ENCODE measurements at places on chromosomes 3 and 15. TPM values are rescaled to one million over a fixed set of nuclear protein-coding genes. Genes with fewer than 3 reads are reported as not detected.

SLITRK3 gene
- not detected for total RNA-seq

- H3K4me3 ChIP-seq, result no peak overlapping the region
- H3K4me1 ChIP-seq, result peaks cover 9% of the 10 kb centered on the region
- H3K36me3 ChIP-seq, result peaks cover 16% of the 10 kb centered on the region
- H3K27me3 ChIP-seq, result no peaks in the 10 kb centered on the region
Observed at GRCh38 chr3:88132894-88133293, 16.9 kb upstream of the C3orf38 start.

EHD4 gene
- total RNA-seq, result 35.7 TPM

DNA sequence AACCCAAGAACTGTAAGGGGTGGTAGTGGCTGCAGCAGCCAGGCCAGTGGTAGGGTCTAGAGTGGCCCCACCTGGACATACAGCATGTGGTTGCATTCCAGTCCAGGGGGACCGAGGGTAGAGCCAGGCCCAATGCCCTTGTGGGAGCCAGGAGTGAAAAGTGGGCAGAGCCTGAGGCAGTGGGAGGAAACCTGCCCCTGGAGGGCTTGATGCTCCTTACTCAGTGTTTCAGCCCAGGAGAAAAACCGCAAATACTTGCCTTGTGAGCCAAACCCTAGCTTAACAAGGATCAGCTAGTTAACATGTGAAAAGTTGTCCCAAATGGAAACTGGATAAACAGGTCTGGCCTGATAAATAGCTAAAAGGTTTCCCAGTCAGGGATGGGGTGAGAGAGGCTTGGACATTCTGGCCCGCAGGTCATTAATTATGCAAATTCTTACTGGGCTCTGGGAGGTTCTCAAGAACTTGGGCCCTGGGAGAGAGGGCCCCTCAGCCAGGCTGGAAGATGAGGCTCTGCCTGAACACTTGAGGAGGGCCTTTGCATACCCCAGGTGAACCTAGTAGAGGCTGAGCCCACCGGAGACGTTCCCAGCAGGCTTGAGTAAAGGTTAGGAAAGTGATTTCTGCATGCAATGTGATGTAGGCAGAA lies 222.1 kb downstream of the THSD4 start:
- H3K4me3 ChIP-seq, result no peak overlapping the region
- peaks cover 6% of the 10 kb centered on the region for H3K4me1 ChIP-seq
- no peak overlapping the region for H3K27ac ChIP-seq
- peaks cover 3% of the 10 kb centered on the region for H3K27me3 ChIP-seq
- no peaks in the 10 kb centered on the region for H3K36me3 ChIP-seq

DNA sequence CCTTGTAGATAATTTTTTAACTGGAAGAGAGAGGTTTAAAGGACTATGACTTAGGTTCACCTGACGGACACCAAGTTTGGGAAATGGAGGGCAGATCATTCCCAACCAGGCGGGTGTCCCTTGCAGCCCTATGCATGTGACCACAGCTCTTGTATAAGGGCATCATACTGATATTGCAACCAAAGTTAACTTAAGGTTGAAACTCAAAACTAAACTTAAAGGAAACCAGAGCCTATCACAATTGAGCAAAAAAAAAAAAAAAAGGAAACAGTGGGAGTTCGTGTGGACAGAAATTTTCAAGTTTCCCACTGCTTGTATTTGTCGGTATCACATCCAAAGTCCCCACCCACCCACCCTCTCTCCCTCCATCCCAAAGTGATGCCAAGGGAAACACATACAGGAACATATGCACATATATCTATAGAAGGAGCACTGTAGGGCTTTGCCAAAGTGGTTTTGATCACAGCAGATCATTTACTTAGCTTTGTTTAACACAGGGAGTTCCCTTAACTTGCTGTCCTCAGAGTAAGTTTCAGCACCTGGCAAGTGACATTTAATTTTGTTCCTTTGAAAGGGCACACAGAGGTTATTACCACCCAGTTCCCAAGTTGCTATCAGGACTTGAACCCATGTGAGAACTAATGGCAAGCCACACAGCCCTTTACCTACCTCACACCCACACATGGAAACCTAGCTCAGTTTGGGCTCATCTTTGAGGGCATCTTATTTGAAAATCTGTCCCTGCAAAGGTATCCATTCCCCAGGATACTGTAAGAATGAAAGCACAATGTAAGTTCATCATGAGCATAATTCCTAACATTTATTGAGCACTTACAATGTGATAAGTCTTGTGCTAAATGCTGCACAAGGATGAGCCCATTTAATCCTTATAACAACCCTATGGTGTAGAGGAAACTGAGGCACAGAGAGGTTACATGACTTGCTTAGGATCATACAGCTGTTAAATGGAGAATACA lies 204.5 kb upstream of the CMC1 start:
- peaks cover 6% of the 10 kb centered on the region for H3K4me1 ChIP-seq
- peaks cover 5% of the 10 kb centered on the region for H3K27me3 ChIP-seq
- H3K36me3 ChIP-seq, result peaks cover 2% of the 10 kb centered on the region
